Progenitor cell of endocrine pancreas (in vitro differentiated cells): ENCODE measurements at places on chromosomes 16 and 17.

GRCh38 chr17:8071496-8071895, 16.0 kb downstream of the ALOX12B start:
- no peak for DNase-seq

- DNase-seq: no peak
These were observed 37.1 kb downstream of the FANCA start for GRCh38 chr16:89779231-89779908.

- no peak for DNase-seq
These were observed 178.4 kb upstream of the HSBP1 start for GRCh38 chr16:83629426-83629825.

DNA sequence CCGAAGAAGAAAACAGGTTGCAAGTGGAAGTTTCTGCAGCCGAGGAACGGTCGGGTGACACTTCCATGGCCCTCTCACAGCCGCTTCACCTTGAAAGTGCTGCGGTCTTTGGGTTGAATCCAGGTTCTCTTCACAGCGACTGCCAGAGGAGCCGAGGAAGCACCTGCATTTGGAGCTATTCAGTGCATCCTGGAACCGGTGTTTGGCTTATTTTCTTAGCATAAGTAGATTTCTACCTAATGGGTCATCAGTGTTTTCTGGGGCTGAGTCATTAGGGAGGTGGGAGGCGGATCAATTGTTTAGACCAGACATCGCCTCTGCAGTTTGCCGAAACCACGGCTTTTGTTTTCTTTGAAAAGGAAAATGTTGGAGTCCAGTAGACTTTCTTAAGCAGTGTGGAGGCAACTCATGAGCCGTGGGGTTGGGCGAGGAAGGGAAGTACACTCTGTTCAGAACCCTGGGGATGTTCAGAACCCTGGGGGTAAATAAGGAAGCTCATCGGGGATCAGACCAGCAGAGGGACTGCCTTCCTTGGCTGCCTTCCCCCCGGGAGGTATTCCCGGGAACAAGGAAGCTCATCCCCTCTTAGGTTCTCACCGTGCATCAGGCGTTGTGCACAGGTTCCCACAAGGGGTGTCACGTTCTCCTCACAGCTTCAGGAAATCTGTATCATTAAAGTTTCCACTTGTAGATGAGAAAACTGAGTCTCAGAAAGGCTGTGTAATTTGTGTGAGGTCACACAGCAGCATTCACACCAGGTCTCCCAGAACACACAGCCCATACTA, 361.5 kb downstream of the SNX29 start:
- DNase-seq: no peak

DNA sequence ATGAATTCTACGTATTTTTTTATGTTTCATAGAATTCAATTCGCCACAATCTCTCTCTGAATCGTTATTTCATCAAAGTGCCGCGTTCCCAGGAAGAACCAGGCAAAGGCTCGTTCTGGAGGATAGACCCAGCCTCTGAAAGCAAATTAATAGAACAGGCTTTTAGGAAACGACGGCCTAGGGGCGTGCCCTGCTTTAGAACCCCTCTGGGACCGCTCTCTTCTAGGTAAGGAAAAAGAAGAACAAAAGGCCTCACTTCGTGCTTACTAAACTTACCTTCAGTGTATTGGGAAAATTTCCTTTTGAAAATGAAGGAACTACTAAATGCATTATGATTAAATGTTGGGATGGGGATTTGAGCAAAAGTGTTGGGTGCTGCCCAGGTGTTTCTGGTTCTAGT, 63.2 kb downstream of the FOXK2 start:
- DNase-seq: no peak

- DNase-seq: no peak
These were observed 476.0 kb downstream of the SLC39A11 start for GRCh38 chr17:72616447-72616846.

DNA sequence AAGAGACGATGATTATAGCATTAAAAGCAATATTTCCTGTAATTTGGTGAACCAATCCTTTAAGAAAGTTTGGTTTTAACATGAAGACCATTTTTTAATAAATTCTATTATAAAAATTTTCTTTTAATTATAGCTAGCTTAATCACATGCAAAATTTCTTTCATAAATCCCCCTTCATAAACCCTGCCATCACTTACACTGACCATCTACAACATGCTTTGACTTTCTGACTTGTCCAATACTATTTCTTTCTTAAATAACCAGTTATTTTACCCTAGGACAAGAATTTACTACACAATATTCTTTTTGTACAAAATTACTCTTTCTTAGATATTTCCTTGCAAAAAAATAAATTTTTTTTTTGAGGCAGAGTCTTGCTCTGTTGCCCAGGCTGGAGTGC, 1334.8 kb downstream of the CDH11 start:
- no peak for DNase-seq

- no peak for DNase-seq
These were observed 7.6 kb downstream of the CCDC57 start for GRCh38 chr17:82204831-82205719.

DNA sequence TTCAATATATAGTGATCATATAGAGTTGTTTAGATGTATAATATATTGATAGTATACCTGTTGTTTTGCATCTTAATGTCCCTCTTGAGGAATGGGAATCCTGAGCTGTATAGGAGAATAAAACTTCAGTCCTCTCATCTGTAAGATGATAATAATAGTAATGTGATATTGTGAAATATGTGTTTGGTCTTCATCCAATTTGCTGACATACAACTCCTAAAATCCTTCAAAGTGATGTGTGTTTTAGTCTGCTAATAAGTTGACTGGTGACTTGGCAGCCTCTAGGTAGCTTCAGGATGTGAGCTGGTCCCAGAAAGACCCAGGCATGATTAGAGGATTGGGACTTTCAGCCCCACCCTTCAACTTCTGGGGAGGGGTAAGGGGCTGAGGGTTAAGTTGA, 22.8 kb upstream of the NFAT5 start:
- DNase-seq: no peak

- no peak for DNase-seq
These were observed 20.8 kb upstream of the PIK3R5 start for GRCh38 chr17:8986295-8986694.

- DNase-seq: no peak
These were observed 1906.3 kb downstream of the TP53TG3F start for GRCh38 chr16:35365675-35366074.

DNA sequence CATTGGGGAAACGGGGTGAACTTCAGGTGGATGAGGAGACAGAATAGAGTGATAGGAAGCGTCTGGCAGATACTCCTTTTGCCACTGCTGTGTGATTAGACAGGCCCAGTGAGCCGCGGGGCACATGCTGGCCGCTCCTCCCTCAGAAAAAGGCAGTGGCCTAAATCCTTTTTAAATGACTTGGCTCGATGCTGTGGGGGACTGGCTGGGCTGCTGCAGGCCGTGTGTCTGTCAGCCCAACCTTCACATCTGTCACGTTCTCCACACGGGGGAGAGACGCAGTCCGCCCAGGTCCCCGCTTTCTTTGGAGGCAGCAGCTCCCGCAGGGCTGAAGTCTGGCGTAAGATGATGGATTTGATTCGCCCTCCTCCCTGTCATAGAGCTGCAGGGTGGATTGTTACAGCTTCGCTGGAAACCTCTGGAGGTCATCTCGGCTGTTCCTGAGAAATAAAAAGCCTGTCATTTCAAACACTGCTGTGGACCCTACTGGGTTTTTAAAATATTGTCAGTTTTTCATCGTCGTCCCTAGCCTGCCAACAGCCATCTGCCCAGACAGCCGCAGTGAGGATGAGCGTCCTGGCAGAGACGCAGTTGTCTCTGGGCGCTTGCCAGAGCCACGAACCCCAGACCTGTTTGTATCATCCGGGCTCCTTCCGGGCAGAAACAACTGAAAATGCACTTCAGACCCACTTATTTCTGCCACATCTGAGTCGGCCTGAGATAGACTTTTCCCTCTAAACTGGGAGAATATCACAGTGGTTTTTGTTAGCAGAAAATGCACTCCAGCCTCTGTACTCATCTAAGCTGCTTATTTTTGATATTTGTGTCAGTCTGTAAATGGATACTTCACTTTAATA, 7.0 kb upstream of the TMEM235 start:
- no peak for DNase-seq

- no peak for DNase-seq
These were observed 397.4 kb downstream of the NPIPA8 start for GRCh38 chr16:17939122-17939536.

- peak; percentile 57 for DNase-seq
These were observed 18.5 kb upstream of the NAGLU start for GRCh38 chr17:42517516-42517915.

DNA sequence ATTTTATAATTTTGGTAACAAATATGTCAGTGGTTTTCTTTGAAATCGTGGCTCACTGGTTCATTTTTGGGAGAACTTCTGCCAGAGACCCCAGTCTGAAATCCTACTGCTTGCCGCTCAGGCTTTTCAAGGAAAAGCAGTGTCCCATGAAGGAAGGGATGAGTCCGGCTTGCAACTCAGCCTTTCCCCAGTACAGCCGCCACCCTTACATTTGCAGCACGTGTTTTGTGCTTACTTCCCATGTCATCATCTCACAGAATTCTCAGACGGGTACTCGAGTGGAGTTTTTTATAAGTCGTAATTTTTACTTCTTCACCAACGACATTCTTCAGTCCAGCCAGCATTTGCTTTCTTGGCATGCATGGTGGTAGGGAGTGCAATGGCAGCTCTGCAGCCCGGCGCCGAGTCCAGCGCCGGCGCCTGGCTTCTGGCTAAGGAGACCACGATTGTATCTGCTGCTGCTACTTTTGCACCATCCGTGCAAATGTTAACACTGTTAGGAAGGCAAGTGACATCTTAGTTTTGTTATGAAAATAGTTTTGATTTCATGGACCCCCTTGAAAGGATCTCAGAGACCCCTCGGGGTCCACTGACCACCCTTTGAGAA, 111.0 kb downstream of the AMFR start:
- no peak for DNase-seq

- DNase-seq: no peak
These were observed 55.2 kb upstream of the GOT2 start for GRCh38 chr16:58789351-58789750.

- no peak for DNase-seq
These were observed 67.9 kb downstream of the PRMT7 start for GRCh38 chr16:68378436-68379415.

DNA sequence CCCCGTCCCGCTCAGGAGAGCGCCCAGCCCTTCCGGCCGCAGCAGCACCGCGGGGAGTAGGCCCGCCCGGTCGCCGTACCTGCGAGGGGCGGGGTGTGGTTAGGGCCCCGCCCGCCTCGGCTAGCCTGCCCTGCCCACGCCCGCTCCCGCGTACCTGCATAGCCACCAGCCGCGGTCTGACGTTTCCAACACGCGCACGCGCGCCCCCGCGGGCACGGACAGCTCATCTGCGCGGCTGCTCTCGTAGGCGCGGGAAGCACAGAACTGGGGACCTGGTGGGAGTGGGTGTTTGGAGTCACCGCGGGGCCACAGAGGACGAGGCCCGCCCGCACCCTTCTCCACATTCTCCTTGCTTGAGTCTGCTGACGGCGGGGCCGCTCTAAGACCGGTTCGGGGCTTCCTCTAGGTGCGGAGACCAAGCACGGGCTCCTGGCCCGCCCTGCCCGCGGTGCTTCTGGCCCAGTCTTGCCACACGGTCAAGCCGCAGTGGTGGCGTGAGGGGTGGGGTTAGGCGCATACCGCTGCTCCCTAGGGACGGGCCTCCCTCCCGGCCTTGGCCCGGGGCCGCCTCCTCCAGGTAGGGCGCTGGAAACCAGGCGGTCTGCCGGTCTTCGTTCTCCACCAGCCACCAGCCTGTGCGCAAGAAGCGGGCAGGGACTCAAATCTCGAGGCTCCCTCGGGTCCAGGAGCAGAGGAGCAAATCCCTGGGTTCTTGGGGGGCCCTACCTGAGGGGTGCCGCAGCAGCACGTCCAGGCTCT, 1.8 kb downstream of the NOXO1 start:
- DNase-seq: no peak

DNA sequence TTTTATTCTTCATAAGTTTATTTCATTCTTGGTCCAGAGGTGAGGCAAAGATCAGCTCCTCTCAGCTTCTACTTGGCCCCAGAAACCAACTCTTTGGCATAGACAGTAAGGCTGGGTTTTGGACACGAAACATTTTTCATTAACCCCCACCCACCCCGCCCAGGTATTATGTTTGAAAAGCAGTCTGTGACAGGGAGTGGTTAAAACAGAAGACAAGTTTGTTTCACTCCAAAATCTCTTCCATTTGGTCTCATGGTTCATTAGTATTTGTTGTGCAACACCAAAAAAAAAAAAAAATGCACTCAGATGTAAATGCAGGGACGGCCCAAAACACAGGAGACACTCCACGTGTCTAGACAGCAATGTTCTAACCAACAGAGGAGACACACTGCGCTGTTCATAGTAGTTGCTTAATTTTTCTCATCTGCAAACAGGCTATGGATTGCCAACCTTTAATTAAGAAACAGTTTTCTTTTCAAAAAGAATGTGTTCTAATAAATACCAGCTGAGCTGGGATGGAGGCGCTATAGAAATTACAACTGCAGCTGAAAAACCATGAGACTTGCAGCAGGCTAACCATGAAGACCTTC, 39.8 kb upstream of the MMP2 start:
- DNase-seq: no peak

DNA sequence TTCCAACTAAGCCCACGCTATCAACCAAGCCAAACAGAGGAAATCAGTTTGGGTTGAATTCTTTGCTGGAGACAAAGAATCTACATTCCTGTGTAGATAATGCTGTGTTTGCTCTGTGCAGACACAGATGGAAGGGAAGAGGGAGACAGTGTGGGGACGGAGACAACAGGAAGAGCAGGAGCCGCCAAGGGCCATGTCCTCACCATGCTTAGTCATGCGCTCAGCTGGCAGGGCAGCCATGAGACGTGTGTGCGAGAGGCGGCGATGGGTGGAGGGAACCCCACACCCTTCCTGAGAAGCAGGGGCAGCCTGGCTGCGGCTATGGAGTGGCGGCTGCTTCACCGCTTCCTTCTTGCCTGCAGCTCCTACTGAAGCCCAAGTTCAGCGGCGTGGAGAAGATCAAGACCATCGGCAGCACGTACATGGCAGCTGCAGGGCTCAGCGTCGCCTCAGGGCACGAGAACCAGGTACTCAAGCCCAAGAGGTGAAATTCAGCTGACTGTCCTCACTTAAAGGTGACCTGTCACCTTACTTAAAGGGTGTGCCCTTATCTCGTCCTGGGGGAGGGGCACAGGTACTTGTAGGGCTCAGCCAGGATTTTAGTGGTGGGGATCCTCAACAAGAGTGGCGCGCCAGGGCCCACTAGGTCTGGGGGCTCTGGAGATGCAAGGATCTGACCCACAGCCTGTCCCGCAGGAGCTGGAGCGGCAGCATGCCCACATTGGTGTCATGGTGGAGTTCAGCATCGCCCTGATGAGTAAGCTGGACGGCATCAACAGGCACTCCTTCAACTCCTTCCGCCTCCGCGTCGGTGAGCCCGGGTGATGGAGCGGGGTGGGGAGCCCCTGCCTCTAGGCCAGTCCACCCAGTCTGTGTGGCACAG, 47.5 kb downstream of the ADCY7 start:
- DNase-seq: no peak

GRCh38 chr17:13575922-13576419, 25.8 kb downstream of the HS3ST3A1 start:
- no peak for DNase-seq

- no peak for DNase-seq
These were observed 257.6 kb upstream of the HSBP1 start for GRCh38 chr16:83550183-83550569.
